ENCODE measurements at places on chromosomes 12 and 14.

DNA sequence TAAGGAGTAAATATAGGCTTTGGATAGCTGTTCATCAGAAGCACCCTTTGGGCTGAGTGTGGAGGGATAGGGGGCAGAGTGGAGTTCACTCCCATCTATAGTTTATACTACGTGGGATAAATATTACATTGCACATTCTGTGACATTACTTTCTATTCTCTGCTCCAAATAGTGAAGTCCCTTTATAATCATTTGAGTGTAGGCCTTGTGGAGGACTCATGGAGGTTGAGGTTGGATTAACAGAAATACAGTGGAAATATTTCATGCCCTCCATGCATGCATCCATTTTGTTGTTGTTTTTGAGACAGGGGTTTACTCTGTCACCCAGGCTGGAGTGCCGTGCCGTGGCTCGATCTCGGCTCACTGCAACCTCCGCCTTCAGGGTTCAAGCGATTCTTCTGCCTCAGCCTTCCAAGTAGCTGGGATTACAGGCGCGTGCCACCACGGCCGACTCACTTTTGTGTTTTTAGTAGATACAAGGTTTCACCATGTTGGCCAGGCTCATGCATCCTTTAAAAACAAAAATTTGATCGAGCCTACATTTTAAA, 1.4 kb downstream of the CHPT1 start:
- DNase-seq = no peak

DNA sequence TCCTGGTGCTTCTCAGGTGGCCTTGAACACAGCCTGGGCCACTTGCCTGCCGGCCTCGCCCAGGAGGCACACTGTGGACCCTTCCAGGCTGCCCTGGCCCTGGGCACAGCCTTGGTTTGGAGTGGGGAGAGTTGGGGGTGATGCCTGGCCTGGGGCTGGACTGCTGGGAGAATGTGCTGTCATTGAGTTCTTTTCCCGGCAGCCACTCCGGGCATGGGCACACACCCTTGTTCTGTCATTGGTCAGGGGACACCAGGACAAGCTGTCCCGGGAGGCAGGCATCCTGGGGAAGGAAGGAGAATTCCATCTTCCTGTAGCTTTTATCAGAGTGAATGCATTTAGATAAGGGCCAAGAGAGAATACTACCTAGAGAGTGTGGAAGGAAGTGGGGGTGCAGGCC, 61.8 kb upstream of the RIN3 start:
- DNase-seq = no peak

GRCh38 chr12:109858764-109859163, 21.6 kb downstream of the GLTP start:
- DNase-seq = no peak

DNA sequence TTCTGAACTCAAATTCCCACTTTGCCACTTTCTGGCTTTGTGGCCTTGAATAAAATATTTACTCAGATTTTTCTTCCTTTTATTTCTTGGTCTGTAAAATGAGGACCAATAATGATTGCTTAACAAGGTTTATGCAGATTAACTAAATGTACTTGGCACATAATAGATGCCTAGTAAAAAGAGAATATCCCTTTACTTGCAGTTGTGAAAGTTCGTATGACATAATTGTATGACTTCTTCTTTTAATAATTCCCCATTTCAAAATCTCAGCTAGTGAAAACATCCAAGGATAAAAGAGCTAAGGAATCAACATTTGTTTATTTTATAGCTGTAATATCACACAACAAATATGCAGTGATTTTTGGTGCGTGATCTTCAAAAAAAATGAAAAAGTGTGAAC, 215.6 kb upstream of the ATP2B1 start:
- DNase-seq = no peak

DNA sequence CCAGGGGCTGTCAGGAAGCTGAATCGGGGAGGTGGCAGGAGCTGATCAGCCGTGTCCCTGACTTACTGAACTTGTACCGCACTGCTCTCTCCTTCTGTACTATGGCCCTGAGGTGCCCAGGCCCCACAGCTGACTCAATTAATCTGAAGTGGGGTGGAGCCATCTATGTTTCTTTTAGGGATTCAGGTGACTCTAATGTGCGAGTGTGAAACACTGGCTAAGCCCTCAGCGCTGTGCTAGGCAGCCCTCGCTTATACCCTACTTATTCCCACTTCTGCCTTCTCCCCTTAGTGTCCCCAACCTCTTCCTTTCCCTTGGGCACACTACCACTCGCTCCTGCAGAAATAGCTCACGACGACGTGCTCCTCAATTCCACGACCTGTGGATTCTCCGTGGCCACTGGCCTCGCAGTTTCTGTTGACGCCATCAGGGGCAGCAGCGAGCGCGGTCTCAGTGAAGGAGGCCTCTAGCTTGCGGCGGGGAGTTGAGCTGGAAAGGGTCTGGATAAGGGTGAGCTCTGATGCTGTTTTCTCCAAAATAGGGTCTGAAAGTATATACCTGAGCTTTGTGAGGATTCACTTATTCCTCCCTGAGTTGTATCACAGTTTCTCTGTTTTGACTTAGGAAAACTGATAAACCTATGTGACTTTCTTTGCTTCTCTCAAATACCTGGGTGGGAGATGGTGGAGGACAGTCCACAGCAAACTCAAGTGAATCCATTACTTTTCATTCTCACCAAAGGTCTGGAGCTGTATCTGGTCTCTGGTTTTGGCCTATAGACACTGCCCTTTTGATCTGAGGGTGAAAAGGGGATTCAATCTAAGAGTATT, 167.6 kb downstream of the SLC41A2 start:
- DNase-seq = no peak

DNA sequence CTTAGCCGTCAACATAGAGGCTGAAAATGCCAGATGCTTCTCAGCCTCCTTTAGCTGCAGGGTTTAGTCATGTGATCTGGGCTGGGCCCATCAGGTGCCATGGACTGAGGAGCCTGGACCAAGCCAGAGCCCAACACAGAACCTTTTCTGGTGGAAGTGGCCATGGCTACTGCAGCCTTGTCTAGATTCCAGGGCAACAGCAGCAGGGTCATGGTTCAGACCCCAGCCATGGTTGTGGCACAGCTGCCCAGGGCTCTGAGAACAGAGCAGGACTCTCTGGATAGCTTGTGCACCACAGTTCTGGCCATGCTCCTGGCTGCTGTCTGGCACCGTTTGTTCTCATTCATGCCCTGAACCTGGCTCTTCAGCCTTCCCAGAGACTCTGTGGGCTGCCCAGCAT, 47.0 kb upstream of the PTGR2 start:
- no peak for DNase-seq

- DNase-seq = no peak
Measured at GRCh38 chr14:76109087-76109880, 42.4 kb upstream of the GPATCH2L start.

- no peak for DNase-seq
Measured at GRCh38 chr12:78628491-78629100, 236.0 kb upstream of the SYT1 start.

GRCh38 chr12:120943482-120943881, 34.9 kb upstream of the HNF1A start:
- DNase-seq = no peak

- no peak for DNase-seq
Measured at GRCh38 chr12:45779936-45780335, 50.4 kb downstream of the ARID2 start.

DNA sequence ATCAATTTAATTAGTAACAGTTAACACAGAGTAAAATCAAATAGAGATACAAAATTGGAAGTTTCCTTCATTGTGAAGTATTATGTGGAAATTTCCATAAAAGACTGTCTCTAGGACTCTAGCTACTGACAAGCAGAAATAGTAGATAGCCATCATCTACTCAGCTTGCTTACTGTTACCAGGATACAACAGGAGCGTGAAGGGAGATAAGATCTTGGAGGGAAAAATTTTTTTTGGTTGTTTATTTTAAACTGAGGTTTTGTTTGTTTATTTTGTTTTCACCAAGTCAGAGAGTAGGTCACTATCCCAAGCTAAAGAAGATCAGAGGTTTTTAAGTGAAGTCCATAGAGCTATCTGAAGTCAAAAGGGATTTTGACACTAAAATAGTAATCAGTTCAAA, 861.3 kb upstream of the MGAT4C start:
- no peak for DNase-seq

DNA sequence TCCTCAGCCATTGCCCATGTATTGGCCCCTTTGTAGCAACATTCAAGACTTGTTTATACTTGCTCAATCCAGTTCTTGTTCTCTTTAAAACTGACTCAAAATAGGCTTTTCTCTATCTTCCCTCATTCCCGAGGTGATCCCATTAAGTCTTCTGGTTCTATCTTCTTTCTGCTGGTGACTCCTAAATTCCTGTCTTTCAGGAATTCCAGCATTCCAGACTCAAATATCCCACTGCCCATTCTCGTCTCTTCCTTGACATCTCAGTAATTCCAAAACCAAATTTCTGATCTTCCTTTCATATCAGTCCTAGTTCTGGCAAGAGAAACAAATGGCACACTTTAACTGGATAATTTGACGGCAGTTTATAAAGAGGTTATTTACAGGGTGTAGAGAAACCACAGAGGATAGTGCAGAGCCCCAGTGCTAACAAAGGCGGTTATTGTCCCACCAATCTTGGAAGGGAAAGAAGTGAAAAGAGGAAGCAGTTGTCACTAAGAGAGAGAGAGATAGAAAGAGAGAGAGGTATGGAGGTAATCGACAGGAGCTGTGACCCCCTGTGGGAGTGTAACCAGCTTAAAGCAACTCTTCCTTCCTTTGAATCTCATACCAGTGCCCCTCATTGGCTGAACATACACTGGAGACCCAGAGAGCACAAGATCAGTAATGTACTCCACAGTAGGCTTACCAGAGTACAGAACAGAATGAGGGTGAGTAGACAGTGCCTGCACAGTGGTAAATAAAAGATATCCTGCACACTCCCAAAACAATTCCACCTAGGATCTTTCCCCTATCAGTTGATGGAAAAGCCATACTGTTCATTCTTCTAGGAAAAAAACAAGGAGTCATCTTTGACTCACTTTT, 177.6 kb upstream of the LMNTD1 start:
- no peak for DNase-seq

GRCh38 chr14:65412856-65413738, 567 bp downstream of the FUT8 start:
- DNase-seq = no peak

DNA sequence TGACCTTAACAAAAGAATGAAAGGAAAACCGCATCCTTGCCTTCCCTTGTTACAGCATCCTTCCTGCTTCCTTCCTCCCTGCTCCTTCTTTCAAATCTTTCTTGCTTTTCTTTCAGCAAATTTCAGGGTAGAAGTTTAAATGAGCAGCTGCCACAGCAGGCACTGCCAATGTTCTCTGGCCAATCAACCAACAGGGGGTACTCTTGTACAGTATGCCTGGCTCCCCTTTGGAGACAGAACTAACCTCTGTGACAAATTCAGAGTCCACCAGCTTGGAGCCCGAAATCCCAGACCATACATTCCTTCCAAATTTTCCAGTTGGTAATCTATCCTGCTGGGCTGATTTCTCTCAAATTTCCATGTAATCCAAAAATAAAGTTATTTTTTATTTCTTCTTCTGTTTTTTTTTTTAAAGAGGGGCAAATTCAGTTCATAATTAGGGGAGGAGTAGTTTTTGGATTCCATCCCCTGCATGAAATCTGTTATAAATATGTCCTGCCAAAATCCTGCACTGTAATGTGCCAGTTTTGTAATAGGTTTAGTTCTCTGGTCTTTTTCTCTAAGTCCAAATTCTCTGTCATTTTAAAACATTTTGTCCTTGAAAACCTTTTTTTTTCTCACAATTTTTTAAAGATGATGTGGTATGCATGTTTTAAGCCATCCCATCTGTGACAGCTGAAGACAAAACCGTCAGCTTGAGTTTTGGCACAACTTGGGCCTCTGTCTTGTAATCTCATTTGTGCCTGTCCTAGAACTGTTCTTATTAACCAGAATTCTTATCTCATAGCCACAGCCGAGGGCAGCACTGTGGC, 610.0 kb upstream of the LMO3 start:
- DNase-seq = no peak
